ENCODE measurements at places on chromosomes 7 and 10.

DNA sequence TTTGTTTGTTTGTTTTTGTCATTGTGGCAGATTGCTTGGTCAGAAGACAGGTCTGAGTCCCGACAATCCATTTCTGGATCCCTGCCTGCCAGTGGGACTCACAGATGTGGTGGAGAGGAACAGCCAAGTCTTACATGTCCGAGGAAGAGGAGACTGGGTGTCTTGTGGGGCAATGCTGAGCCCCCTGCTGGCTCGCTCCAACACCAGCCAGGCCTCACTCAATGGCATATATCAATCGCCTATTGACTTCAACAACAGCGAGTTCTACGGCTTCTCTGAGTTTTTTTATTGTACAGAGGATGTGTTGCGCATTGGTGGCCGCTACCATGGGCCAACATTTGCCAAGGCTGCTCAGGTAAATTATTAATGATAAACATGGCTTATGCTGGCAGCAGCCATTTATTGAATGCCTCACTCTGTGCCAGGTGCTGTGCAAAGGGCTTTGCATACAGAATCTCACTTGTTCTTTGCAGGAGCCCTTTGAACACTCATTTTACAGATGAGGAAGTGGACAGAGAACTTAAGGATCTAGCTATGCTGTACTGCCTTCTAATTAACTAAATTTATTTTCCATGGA is 33.3 kb downstream of the COX15 start:
- ATAC-seq, result no peak
- no peaks in the 10 kb centered on the region for H3K4me1 ChIP-seq
- no peaks in the 10 kb centered on the region for H3K27me3 ChIP-seq
- H3K27ac ChIP-seq, result no peak overlapping the region
- H3K4me3 ChIP-seq, result no peak overlapping the region

- H3K4me3 ChIP-seq, result no peak overlapping the region
- H3K27me3 ChIP-seq, result no peaks in the 10 kb centered on the region
- H3K36me3 ChIP-seq, result no peaks in the 10 kb centered on the region
- ATAC-seq, result no peak
- no peak overlapping the region for H3K27ac ChIP-seq
- no peaks in the 10 kb centered on the region for H3K4me1 ChIP-seq
Measured at GRCh38 chr10:31158011-31158658, 126.5 kb upstream of the ZNF438 start.

DNA sequence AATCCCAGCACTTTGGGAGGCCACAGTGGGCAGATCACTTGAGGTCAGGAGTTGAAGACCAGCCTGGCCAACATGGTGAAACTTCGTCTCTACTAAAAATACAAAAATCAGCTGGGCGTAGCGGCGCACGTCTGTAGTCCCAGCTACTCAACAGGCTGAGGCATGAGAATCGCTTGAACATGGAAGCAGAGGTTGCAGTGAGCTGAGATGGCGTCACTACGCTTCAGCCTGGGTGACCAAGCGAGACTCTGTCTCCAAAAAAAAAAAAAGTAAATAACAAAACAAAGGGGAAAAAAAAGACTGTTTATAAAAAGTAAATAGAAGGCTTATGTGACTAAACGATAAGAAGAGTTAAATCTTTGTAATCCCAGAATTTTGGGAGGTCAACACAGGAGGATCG is 15.0 kb upstream of the DNMBP start:
- no peak overlapping the region for H3K4me3 ChIP-seq
- peaks cover 4% of the 10 kb centered on the region for H3K27me3 ChIP-seq
- H3K27ac ChIP-seq, result no peak overlapping the region
- no peaks in the 10 kb centered on the region for H3K36me3 ChIP-seq
- peaks cover 10% of the 10 kb centered on the region for H3K4me1 ChIP-seq
- ATAC-seq, result no peak

DNA sequence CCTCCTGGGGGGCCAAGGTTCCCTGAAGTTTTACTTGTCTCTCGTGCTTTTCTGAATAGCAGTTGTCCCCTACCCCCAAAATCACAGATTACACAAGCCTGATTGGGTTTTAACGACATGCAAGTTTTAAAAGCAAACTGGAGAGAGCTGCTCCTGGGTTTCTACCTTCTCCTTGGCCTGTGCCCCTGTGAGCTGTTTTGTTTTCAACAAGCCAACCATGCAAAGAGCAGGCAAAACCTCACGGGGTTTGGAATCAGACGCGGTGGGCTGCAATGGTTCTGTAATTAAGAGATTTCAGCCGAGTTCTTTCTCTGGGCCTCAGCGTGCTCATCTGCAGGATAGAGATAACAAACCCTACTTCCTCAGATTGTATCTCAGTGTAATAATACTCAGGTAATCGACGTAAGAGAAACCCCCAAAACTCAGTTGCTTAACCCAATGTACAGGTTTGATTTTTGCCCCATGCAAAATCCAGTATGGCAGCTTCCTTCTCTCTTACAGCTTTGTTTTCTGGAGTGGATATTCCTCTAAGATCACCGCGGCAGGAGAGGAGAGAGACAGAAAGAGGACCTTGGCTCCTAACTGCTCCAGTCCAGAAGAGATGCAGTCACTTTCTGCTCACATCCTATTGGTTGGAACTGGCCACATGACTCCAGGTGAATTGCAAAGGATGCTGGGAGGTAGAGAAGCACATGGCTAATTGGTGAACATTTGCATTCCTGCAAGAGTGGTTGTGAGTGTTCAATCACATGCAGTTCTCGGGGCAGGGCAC is 42.0 kb downstream of the MYL10 start:
- H3K27ac ChIP-seq, result no peak overlapping the region
- H3K4me3 ChIP-seq, result no peak overlapping the region
- no peaks in the 10 kb centered on the region for H3K4me1 ChIP-seq
- ATAC-seq, result no peak
- H3K36me3 ChIP-seq, result no peaks in the 10 kb centered on the region
- peaks cover 7% of the 10 kb centered on the region for H3K27me3 ChIP-seq

GRCh38 chr7:32936689-32937088 is 20.6 kb upstream of the FKBP9 start:
- H3K36me3 ChIP-seq, result peaks cover 5% of the 10 kb centered on the region
- H3K4me3 ChIP-seq, result no peak overlapping the region
- H3K27me3 ChIP-seq, result no peaks in the 10 kb centered on the region
- H3K27ac ChIP-seq, result no peak overlapping the region

DNA sequence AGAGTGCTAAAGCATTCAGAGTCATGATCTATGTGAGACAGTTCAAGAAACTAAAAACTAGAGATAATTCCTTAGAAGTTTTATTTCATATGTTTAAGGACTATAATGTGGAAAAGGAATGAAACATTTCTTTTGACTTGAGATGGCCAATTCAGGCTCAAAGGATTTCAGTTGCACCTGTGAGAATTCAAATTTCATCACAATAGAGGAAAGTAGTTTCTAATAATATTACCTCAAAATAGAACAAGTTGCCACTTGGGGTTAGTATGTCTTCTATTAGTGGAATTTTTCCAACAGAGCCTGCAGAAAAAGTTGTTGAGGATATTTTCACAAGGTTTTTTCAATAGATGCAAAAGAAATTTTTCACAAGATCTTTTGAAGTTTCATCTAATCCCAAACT is 37.4 kb downstream of the TMEM26 start:
- no peaks in the 10 kb centered on the region for H3K4me1 ChIP-seq
- peaks cover 13% of the 10 kb centered on the region for H3K27me3 ChIP-seq
- H3K4me3 ChIP-seq, result no peak overlapping the region
- no peak for ATAC-seq
- H3K27ac ChIP-seq, result no peak overlapping the region

- no peak for ATAC-seq
- peaks cover 5% of the 10 kb centered on the region for H3K4me1 ChIP-seq
- H3K27ac ChIP-seq, result no peak overlapping the region
Measured at GRCh38 chr7:133511708-133512107, 258.8 kb downstream of the EXOC4 start.

DNA sequence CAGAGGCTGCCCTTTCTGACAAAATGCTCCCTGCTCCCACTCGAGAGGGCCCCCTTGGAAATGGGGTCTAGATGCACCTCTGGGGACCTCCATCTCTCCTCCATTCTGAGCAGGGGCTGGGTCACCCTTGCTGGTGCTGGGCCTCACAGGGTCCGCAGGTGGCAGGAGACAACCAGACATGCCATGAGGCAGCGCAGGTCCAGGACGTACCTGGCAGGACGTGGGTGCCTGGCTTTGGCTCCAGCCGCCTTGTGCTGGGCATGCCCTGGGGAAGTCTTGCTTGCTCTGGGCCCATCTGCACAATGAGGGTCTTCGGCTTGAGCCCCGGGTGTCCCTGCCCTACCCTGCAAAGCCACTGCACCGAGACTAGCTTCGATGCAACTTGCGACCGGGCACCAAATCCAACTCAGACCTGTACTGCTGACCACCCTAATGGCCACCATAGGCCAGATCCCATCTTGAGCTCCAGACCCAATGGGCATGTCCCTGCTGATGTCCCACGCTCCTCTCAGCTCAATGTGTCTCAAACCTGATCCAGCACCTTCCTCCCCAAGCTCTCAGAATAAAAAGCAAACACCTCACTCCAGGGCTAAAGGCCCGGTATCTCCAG is 107.0 kb downstream of the FAM53B start:
- ATAC-seq, result no peak
- H3K36me3 ChIP-seq, result peaks cover 32% of the 10 kb centered on the region
- peak overlapping the region; percentile 37 for H3K27ac ChIP-seq
- peaks cover 29% of the 10 kb centered on the region for H3K4me1 ChIP-seq

DNA sequence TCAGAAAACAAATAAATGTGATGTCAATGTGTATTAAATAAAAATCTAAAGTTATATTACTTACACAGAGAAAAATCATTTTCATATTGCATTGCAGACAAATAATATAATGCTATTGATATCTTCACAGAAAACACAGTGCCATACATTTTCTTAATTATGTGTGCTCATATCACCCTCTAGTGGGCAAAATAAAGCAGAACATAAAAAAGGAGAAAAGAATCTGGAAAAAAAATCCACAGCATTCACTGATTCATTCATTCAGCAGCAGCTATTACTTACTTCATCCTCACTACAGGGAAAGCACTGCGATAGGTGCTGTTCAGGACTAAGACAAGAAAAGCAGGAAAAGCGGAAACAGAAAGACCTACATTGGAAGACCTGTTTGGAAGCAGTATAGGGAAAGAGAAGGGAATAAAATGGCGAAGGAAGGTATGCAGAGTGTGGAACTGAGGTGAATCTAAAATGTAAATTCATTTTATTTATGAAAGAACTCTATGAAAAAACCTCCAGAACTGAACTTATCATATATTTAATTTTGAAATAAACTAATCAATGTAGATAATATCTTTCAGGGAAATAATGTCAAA is 73.2 kb downstream of the POT1 start:
- no peaks in the 10 kb centered on the region for H3K27me3 ChIP-seq
- peaks cover 45% of the 10 kb centered on the region for H3K36me3 ChIP-seq
- no peak overlapping the region for H3K27ac ChIP-seq
- ATAC-seq, result no peak
- no peak overlapping the region for H3K4me3 ChIP-seq
- H3K4me1 ChIP-seq, result no peaks in the 10 kb centered on the region

DNA sequence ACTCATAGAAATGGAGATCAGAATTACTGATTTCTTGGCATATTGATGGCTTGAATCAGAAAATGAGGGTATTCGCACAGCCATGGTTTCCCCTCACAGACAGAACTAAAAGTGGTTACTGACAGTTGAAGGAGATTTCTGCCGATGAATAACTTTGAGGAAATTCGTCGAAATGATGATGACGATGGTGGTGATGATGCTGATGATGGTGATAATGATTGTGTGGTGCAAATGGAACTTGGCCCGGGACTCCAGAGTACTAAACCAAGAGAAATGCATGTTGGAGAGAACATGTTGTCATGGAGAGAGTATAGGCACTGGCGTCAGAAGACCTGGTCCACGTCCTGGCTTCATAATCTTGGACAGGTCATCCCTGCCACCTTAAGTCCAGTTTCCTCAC is 163.2 kb downstream of the EVX1 start:
- no peaks in the 10 kb centered on the region for H3K36me3 ChIP-seq
- H3K27me3 ChIP-seq, result peaks cover 7% of the 10 kb centered on the region
- no peaks in the 10 kb centered on the region for H3K4me1 ChIP-seq
- ATAC-seq, result no peak
- no peak overlapping the region for H3K27ac ChIP-seq

- no peaks in the 10 kb centered on the region for H3K4me1 ChIP-seq
- no peaks in the 10 kb centered on the region for H3K27me3 ChIP-seq
- H3K36me3 ChIP-seq, result peaks cover 20% of the 10 kb centered on the region
Measured at GRCh38 chr7:133355325-133355708, 102.4 kb downstream of the EXOC4 start.

DNA sequence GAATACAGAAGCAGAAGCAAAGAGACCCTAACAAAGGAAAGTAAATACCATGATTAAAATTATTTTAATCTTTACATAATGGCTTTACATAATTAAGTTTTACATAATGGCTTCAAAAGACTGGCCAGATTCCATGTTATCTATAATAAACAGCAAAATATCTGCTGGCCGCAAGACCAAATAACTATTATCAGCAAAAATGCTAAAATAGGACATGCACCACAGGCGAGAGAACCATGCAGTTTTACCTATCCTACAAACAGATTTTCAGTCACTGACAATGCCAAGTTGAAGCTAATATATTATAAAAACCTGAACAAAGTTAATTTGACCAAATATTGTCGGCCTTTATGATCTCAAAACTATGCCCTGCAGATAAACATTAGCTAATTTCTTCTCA is 34.2 kb upstream of the ANLN start:
- no peak overlapping the region for H3K27ac ChIP-seq
- ATAC-seq, result no peak
- no peaks in the 10 kb centered on the region for H3K4me1 ChIP-seq
- no peak overlapping the region for H3K4me3 ChIP-seq
